ENCODE measurements at places on chromosomes 3 and 15.
A peak's percentile ranks its signal among the peaks of the same experiment; 100 is the strongest.

- DNase-seq: no peak
Observed at GRCh38 chr15:49290191-49290590, 120.1 kb downstream of the GALK2 start.

- peak; percentile 72 for DNase-seq
Observed at GRCh38 chr15:64651601-64652191, 123.7 kb downstream of the RBPMS2 start.

DNA sequence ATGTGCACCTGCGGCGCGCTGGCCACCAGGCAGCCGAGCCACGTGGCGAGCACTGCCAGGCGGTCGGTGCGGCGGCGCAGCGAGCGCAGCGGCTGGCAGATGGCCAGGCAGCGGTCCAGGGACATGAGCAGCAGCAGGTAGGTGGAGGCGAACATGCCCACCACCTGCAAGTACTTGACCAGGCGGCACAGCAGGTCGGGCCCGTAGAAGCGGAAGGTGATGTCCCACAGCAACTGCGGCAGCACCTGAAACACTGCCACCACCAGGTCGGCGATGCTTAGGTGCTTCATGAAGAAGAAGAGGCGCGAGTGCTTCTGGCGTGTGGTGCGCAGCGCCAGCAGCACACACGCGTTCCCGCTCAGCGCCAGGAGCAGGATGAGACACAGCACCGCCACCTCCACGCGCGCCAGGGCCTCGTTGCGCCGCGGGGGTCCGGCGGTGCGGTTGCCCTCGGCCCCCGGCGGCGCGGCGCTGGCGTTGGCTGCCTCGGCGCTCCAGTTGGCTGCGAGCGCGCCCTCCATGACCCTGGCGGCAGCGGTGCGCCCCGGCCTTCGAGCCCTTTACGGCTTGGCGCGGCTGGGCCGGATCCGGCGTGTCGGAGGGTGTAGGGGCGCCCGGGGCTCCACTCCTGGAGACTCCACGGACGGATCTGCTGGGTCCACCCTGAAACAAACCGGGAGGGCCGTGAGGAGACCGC is 1.6 kb downstream of the OXTR start:
- DNase-seq: peak; percentile 54

DNA sequence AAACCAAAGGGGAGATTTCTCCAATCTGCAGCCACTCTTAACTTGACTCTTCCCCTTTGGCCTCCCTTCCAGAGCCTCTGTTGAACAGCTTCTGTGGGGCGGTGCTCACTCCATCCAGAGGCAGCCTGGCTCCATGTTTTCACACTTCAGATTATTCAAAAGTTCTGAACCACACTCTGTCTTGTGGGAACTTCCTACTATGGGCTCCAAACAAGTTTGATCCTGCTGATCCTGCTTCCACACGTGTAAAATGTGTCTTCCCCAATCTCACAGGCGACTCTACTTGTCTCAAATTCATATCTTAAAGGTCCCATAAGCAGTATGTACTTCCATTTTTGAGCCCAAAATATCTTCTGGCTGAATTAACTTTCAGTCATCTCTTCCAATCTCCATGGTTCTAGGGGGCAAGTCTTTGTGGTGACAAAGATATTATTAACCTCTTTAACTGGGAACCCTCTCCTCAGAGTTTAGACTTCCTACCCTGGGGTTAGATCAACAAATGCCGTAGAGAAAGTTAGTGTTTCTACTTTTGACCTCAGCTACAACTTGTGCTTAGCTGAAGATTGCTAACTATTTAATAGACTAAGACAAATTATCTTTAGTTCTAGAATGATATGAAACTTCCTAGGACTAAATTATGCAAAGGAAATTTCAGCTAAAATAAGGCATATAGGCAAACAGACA is 176.3 kb upstream of the BCL6 start:
- DNase-seq: no peak

DNA sequence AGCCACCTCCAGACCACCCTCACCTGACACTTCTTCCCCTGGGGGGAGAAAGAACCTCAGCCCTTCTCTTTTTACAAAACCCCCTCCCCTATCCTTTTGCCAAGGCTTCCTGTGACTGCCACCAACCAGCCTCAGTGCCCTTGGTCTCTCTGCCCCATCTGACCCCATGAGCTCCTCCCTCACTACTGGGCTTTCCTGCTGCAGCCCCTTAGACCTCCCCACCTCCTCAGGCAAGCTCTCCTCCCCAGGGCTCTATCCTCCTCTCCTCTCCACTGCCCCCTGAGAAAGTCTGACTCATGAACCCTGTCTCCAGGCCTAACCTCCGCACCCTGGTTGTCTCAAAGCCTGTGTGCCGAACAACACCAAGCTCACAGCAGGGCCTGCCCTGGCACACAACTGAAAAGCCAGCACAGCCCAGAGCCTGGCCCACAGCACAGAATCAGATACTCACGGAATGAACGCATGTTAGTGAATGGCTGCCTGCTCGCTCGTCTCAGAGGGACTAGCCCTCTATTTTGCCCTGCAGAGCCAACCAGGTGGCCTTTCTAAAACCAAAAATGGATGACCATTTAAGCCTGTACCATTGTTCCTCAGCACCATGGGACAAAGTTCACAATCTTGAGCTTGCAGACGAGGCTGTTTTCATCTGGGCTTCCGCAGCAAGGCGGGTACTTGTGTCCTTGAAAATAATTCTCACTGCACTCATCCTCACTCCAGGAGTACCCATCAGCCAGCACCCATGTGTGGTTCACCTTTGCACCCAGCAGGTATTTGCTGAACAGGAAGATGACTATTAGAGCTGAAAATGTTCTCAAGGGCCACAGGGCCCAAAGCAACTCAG is 1.7 kb downstream of the CHDH start:
- DNase-seq: no peak

DNA sequence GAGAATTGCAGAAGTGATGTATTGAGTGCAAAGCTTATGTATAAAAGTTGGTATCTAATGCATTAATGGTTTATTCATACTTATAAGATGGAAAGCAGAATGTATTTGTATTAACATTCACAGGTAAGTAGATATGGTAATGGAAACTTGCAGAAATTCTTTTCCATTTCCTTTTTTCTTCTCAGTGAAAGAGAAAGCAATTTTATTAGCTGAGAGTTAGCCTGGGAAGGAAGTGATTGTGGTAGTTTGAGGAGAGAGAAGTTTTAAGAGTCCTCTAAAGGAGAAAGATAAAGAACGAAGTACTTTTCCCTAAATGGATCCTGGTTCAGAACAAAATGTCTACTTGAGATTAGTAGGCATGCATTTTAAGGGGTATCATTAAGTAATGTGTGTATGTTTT is 60.1 kb upstream of the OSTN start:
- no peak for DNase-seq

DNA sequence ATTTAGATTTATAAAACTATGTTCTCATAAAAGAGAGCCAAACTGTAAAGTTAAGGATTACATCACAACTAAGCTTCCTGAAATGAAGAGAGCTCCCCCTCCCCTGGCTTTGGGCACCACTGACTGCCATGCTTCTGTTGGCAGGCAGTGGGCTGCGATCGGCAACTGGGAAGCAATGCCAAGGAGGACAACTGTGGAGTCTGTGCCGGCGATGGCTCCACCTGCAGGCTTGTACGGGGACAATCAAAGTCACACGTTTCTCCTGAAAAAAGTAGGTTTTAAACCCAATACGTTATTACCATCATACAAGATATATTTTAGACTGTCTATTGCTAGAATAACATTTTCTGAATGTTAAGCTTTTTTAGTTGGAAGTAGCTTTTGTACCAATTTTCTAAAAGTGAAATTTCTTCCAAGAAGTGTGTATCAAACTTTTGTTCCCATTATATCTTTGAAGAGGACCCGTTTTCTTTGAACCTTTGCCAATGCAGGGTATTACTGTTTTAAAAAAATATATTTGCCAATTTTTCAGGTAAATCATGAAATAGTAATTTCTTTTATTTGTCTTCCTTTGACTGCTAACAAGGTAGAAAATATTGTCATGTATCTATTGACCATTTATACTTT is 184.1 kb downstream of the ADAMTSL3 start:
- peak; percentile 20 for DNase-seq

- DNase-seq: no peak
Observed at GRCh38 chr3:124934577-124934976, at the start of gene MUC13. Gene MUC13, minus strand, starts transcription at chr3:124934751. Its CDS starts 39 bp downstream, at chr3:124934712.

GRCh38 chr15:48644827-48645557 is 517 bp downstream of the FBN1 start:
- DNase-seq: peak; percentile 12

GRCh38 chr3:7820969-7821368 is 680.7 kb upstream of the LMCD1 start:
- DNase-seq: no peak

- no peak for DNase-seq
Observed at GRCh38 chr15:67146234-67146633, 80.8 kb downstream of the SMAD3 start.

DNA sequence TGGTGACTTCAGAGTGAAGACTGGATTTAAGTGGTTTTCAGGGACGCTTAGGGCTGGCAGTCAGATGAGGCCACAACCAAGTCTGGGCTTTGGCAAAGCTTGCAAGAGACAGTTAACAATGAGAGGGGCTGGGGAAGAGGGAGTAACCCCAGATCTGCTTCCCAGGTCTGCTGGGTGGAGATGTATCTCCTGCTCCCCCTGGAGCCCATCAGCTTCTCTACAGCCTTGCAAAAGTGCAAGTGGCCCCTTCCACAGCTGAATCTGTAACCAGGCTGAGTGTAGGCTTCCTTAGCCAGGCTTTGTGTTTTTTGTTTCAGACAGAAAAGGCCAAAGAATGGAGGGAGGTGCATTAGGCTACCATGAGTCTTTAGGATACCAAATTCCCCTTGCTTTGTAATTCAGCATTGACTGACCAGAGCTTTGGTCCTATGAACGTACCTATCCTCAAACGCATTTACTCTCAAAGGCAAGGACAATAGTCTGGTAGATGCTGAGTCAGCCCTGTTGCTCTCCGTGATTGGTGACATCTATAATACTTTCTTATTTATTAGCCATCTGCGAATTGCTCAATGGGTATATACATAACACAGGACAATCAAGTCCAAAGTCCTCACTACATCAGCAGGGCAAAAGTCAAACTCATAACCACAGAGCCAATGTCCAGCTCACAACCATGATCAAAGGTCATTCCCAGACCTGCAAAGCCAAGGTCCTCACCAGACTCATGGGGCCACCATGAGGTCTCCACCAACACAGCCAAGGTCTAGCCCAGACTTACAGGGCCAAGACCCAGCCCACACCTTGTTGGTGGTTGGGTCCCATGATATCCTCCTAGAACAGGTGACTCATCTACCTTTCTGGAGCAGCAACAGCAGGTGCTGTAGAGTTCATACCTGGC is 17.1 kb downstream of the CCDC13 start:
- DNase-seq: peak; percentile 22

- DNase-seq: no peak
Observed at GRCh38 chr15:75027551-75027950, 4.2 kb downstream of the PPCDC start.

GRCh38 chr3:136141291-136141785 is 54.8 kb downstream of the MSL2 start:
- DNase-seq: no peak

DNA sequence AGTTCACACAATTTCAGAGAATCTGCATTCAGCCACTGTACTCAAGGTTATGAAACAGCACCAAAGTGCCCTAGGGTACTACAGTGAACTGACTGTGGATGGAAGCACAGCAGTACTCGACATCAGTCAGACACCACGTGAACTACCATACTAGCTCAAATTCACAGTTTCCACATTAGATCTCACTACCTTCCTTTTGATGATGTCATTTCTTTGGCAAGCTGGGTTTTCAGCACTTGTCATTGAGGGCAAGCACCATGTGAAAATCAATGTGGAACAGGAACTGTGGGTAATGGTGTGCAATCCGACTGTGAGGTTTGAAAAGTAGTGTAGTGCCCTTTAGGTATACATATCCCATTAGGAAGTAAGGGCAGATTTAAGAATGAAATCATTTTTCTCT is 110.5 kb upstream of the BFSP2 start:
- no peak for DNase-seq

- no peak for DNase-seq
Observed at GRCh38 chr3:193948459-193948858, 187.5 kb upstream of the HES1 start.

DNA sequence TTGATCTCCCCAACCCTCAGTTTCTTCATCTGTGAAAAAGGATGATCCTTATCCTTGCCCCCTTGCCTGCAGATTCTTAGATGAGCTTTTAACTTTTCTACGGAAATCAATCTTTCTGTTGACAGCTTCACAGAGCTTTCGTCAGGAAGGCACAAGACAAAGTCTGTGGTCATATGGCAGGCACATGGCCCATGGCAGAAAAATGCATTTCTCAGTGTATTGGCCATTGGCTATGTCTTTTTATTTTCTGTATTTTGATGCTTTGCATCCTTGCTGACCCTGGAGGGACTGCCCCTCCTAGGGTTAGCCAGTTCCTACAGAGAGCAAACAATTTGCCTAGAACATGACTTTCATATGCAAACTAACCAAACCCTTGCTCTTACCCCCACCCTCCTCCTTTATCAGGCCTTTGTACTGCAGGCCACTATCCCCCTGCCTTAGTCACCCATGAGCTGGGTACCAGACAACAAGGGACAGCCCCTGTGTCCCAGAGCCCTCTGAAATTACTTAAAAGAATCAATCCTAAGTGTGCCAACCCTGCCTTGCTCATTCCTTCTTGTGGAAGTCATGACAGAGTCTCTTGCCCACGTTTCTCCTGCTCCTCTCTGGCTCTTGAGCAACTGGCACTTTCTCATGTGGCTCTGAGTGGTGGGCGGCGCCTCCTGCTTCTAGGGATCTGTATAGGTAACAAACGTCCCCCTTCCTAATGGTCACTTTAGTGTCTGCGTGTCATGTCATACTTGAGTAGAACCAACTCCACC is 24.1 kb upstream of the NOX5 start:
- no peak for DNase-seq

GRCh38 chr15:69000725-69001503 is 13.6 kb upstream of the NOX5 start:
- DNase-seq: no peak

All from activated naive CD4-positive, alpha-beta T cell treated with anti-CD3 and anti-CD28 coated beads for 36 hours (primary cell).